ENCODE measurements at places on chromosomes 13 and 19. TPM values are rescaled to one million over a fixed set of nuclear protein-coding genes. Genes with fewer than 3 reads are reported as not detected.

The COX6B2 gene
- total RNA-seq: 1.2 TPM

The ZNF492 gene
- not detected for total RNA-seq

The TNFSF9 gene
- total RNA-seq: 3.9 TPM

The LRRC63 gene
- total RNA-seq: not detected

The URAD gene
- total RNA-seq: not detected

The ZNF555 gene
- 2.3 TPM for total RNA-seq

The SLAIN1 gene
- total RNA-seq: 0.45 TPM

The QPCTL gene
- 8.0 TPM for total RNA-seq

The PINLYP gene
- total RNA-seq: not detected

The CLC gene
- not detected for total RNA-seq

The GFY gene
- 0.08 TPM for total RNA-seq

The APOC1 gene
- total RNA-seq: 124 TPM

The ZNF527 gene
- 2.6 TPM for total RNA-seq

The RDH8 gene
- 0.27 TPM for total RNA-seq

The RPS16 gene
- 7,129 TPM for total RNA-seq

The EGLN2 gene
- 84.4 TPM for total RNA-seq

The CBY2 gene
- not detected for total RNA-seq

The IL12RB1 gene
- total RNA-seq: not detected

The IZUMO4 gene
- 0.41 TPM for total RNA-seq

The ZNF729 gene
- not detected for total RNA-seq

The LGALS14 gene
- total RNA-seq: not detected

The LENG1 gene
- 8.3 TPM for total RNA-seq

The ELSPBP1 gene
- not detected for total RNA-seq

The TDRD3 gene
- 5.2 TPM for total RNA-seq

The PRSS57 gene
- not detected for total RNA-seq

The FFAR1 gene
- total RNA-seq: not detected

The TMEM259 gene
- 125 TPM for total RNA-seq

The SLC25A41 gene
- total RNA-seq: not detected

The CYP2A6 gene
- total RNA-seq: not detected

The ZNF681 gene
- not detected for total RNA-seq

The CAPN12 gene
- total RNA-seq: 5.9 TPM

The FUT6 gene
- total RNA-seq: not detected

The KASH5 gene
- not detected for total RNA-seq

The NLRP7 gene
- total RNA-seq: not detected

The CNFN gene
- total RNA-seq: 55.2 TPM

The RUBCNL gene
- 0.28 TPM for total RNA-seq

The DENND1C gene
- total RNA-seq: 0.11 TPM

The PSMC4 gene
- total RNA-seq: 285 TPM

The SLC25A15 gene
- 17.7 TPM for total RNA-seq

The KCNN4 gene
- 57.6 TPM for total RNA-seq

The KCNC3 gene
- 1.5 TPM for total RNA-seq

The LEUTX gene
- total RNA-seq: not detected

The MAG gene
- not detected for total RNA-seq

The ZNF575 gene
- 1.6 TPM for total RNA-seq

The TMIGD2 gene
- total RNA-seq: not detected

The METTL21C gene
- not detected for total RNA-seq

The C19orf33 gene
- total RNA-seq: 715 TPM

The PRRG2 gene
- 0.93 TPM for total RNA-seq

The VSTM2B gene
- total RNA-seq: not detected

The BRSK1 gene
- 2.9 TPM for total RNA-seq

The CEACAM4 gene
- total RNA-seq: not detected

The MBD3 gene
- total RNA-seq: 44.0 TPM

The SMIM44 gene
- not detected for total RNA-seq

The TUBA3C gene
- not detected for total RNA-seq

The PSG7 gene
- 0.07 TPM for total RNA-seq

The SELENOV gene
- total RNA-seq: not detected

The GPR12 gene
- total RNA-seq: not detected

The FSD1 gene
- total RNA-seq: 9.6 TPM

The SYT3 gene
- total RNA-seq: 0.74 TPM

Measured in A549 treated with GW870086 at 1 μM for 4 hours (cell line).